ENCODE measurements at places on chromosomes 11 and 22.

- no peak for DNase-seq
Observed at GRCh38 chr22:23306926-23307325, 126.6 kb downstream of the BCR start.

- no peak for DNase-seq
Observed at GRCh38 chr11:66593303-66593635, 284 bp downstream of the CCS start.

GRCh38 chr22:24060375-24060788 lies 49.3 kb downstream of the CABIN1 start:
- DNase-seq, result peak; percentile 52

GRCh38 chr22:36840106-36840505 lies 20.7 kb upstream of the NCF4 start:
- no peak for DNase-seq

DNA sequence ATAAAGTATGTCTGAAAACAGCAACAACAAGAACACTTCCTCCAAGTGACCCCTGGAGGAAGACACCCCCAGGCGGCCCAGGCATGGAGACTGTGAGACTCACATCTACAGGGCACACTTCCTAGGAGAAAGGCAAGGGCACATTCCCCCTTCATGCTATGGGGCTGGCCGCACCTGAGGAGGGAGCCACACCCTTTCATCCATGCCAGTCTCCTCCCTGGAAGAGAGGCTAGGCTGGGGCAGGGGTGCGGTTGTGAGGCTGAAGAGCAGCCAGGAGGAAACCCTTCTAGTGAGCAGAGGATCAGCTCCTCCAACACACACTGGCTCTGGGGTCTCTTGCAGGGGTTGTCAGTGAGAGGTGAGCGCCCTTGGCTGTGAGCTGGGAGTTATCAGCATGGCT lies 678.8 kb downstream of the NTM start:
- DNase-seq, result no peak

DNA sequence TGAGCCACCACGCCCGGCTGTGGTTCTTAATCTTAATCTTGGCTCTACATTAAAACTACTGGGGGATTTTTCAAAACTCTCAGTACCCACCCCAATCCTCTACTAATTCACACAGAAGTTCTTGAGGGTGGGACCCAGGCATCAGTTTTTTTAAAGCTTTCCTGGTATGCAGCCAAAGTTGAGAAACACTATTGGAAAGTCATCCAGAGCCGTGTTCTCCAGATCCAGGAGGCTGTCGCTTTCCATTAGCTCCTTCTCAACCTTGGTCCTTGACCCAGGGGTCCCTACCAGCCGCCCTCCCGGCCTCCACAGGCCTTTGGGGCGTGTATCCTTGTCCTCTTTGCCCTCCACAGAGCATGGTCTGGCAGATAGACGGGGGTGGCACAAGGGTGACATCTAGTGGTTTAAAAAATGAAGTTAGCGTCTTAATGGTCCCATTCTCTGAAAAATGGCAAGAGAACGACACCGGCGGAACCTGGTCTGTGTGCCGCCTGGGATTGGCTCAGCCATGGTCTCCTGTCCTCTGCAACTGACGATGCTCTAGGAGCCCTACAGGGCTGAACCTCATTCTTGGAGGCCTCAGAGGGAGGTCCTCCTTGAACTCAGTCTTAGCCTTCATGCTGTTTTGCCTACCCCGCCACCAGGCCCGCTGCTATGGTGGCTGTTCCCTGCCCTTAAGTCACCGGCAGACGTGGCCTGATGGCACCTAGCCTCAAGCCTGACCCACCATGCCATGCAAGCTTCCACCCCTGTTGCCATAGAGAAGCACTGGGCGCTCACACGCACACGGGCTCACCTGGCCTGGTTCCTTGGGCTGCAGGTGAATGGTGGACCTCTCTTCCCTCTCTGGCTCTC lies 152.0 kb upstream of the SYN3 start:
- DNase-seq, result no peak

DNA sequence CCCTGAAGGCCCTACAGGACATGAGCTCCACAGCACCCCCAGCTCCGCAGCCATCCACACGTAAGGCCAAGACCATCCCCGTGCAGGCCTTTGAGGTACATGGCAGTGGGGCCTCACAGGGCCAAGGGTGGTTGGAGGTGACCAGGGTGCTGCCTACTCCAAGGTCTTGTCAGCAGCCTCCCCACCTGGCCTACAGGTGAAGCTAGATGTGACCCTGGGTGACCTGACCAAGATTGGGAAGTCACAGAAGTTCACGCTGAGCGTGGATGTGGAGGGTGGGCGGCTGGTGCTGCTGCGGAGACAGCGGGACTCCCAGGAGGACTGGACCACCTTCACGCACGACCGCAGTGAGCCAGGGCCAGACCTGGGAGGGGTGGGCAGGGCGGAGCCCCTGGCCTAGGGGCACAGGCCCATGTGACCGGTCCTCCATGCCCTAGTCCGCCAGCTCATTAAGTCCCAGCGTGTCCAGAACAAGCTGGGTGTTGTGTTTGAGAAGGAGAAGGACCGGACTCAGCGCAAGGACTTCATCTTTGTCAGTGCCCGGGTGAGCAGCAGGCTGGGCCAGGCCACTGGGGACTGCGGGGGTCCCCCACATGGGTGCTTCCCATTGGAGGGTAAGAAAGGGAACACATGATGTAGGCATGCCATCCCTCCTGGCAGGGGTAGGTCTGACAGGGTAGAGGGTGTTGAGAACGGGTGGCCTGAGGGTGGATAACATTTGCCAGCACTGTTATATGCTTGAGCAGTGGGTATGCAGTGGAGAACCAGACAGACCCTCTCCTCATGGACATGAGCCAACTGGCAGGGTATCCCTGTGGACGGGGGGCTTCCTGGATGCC lies 5.6 kb downstream of the INPPL1 start:
- peak; percentile 78 for DNase-seq

GRCh38 chr22:49152127-49152938 lies 675.3 kb downstream of the BRD1 start:
- DNase-seq, result no peak

DNA sequence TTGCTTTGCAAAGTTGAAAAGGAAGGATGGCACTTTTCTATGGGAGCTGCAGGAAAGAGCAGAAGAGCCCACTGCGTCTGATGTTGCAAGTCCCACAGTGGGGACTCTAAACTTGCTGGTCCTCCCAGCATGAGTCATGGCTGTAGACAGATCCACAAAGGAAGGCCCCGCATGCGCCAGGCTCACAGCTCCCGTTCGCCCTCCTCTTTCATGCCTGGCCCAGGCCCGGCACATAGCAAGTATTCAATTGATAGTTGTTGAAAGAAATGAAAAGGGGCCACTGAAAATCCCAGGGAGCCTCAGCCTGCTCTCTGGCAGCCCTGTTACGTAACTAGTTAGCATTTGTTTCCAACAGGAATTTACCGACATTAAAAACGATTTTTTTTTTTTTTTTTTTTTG lies 18.9 kb downstream of the AP1B1 start:
- DNase-seq, result peak; percentile 92

GRCh38 chr11:110435780-110436717 lies 6.3 kb downstream of the FDX1 start:
- DNase-seq, result no peak

DNA sequence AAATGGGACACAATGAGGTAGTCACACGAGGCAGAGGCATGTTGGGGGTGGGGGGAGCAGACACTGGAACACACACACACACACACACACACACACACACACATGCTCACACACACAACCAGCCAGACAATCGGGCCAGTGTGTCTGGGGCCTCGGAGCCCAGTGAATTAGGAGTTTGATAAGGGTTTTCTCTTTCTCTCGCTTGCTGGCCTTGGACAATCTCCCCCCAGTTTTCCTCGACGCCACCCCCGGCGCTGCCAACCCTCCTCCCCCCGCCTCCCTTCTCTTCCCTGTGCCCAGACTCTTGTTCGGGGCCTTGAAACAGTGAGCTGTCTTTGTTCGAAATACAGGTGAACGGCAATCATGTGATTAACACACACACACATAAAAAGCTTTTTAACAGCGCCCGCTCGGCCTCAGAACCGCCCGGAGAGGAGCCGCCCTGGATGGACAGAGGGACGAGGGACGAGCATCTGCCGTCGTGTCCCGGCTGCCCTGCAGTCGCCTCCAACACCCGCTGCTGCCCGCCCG lies 1.5 kb upstream of the SOX10 start:
- no peak for DNase-seq

- no peak for DNase-seq
Observed at GRCh38 chr22:22069450-22070370, 87.1 kb upstream of the TOP3B start.

GRCh38 chr11:67301951-67302516 lies 1.3 kb upstream of the SSH3 start:
- peak; percentile 93 for DNase-seq

- no peak for DNase-seq
Observed at GRCh38 chr11:100980156-100980555, 149.5 kb downstream of the PGR start.

DNA sequence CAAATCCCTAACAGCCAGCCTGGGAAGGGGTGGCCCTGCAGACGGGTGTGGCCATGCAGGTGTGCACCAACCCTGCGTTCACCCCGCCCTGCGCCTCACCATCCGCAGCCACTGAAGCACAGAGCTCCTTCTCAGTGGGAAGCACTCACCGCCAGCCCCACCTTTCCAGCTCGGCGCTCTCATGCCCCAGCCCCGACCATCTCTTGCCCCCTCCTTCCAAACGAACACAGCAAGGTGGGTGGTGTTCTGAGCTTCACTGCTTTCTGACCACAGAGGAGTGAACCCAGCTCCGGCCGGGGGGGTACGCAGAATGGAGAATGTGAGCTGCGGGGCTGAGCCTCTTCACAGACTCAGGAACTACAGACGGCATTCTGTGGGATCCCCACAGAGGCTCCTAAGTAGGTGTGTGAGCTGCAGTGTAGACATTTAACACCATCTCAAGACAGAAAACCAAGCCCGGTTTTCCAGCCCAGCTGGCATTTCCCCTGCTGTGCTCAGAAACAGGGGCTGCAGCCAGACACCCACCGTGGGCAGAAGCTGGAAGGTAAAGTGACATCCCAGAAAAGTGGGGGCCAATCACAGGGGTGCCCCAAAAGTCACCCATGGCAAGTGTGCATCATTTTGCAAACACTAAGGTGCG lies 88.4 kb upstream of the RTL6 start:
- peak; percentile 81 for DNase-seq

GRCh38 chr11:67268962-67269268 lies 2.6 kb downstream of the GRK2 start:
- no peak for DNase-seq

GRCh38 chr11:118086913-118087768 lies at the start of gene SMIM35:
SMIM35 (minus strand) TSS chr11:118086963; CDS start chr11:118086757, 206 bp downstream.
- DNase-seq, result no peak

DNA sequence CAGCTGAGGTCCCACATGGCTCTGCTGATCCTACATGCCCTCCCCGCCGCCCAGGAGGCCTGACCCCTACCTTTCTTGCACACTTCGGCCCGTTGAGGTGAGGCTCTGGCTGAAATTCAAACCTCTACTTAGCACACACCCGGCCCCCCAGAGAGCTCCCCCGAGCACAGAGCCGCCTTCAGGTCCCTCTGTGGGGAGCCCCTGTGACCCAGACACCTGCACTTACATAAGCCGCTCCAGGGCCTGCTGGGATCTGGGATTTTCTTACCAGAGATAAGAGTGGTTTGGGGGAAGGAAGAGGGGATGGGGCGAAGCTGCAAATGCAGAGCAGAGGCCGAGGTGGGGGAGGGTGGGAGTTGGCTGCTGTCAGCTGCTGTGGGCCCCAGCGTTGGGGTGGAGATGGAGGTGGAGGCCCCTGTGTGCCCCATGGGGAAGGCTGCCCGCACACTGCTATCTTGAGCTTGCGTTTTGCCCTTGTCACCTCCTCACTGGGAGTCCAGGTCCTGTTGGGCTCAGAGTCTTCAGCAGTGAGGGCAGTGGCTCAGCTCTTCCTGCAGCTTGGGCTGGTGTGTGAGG lies 30.6 kb downstream of the CAPN1 start:
- DNase-seq, result peak; percentile 79

DNA sequence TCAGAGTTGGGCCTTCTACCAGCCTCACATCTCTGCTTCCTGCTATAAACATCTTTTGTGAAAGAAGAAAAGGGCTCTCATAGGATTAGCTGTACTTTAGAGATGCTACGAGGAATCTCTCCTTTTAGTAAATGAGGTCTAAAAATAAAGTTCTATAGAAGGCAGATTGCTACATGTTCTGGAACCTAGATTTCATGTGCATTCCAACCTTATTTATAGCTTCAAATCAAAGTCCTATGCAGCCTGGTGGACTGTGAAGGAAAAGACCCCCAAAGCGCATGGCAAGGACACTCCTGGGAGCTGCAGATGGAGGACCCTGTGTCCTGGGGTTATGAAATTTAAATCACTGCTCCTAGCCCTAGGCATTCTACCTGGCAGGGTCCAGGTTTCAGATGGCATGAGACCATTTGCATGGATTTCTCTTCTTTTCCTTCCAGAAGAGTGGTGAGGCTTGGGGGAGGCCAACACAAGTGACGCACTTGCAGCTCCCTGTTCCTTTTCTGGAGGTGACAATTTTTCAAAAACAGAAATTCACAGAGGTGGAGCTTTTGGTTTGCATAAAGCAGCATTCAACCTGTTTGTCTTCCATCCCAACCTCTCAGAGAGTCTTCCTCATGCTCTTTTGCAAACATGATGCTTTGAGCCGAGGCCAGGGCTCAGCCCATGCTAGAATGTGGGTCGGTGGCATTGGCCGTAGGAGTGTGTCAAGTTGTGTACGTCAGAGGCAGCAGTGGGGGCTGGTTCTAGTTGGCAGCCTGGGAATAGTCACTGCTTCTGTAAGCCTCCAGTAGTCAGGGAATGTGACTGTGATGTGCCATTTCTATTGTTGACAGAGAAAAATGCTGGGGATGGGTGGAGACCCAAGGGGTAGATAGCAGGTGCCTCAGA lies 6.3 kb downstream of the CRY2 start:
- no peak for DNase-seq

DNA sequence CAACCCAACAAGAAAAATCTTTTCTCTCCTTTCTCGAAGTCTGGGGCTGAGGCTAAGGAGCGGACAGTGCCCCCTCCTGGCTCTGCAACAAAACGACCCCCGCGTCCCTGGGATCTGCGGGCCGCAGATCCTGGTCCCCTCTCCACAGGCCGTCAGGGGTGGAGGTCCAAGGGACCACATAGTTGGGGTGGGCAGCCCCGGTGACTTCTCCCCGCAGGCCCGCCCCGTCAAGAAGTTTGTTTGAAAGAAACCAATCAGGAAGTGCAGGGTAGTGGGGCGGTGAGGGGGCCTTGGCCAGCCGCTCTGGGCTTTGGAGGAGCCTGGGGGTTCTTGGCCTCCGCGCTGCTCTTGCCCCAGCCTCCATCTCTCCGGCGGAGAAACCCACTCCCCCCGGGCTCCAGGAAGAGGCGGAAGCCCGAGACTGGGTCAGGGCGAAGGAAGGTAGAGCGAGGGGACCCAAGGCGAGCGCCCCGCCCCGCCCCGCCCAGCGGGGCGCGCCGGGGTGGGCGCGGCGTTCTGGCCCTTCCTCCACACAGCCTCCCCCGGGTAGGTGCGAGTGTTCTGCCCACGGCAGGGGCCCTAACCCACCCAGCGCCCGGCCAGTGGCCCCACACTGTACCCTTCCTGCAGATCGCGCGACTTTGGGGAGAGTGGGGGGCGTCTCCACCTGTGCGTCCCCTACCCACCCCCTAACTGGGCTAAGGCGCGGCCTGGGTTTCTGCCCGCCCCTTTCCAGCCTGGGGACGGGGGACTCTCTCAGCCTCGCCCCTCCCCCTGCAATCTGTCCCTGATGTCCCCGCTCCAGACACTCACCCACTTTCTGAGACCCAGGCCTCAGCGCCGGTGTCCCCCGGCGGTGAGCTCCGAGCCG lies 1.3 kb downstream of the TP53I11 start:
- peak; percentile 89 for DNase-seq
